Activated CD4-positive, alpha-beta T cell treated with anti-CD3 and anti-CD28 coated beads, Interleukin-2, Interleukin-6, amounts not matched to agents 100 ng/mL and 50 ng/mL, durations not matched to agents 16 hours and 8 hours (primary cell): ENCODE measurements at places on chromosomes 2 and 18.

GRCh38 chr2:143926736-143927135 lies 593.2 kb downstream of the ZEB2 start:
- no peak for DNase-seq

- DNase-seq: peak; percentile 36
These were observed 259.0 kb upstream of the ERBB4 start for GRCh38 chr2:212797484-212798205.

GRCh38 chr18:63523660-63524059 lies 18.5 kb upstream of the SERPINB12 start:
- no peak for DNase-seq

DNA sequence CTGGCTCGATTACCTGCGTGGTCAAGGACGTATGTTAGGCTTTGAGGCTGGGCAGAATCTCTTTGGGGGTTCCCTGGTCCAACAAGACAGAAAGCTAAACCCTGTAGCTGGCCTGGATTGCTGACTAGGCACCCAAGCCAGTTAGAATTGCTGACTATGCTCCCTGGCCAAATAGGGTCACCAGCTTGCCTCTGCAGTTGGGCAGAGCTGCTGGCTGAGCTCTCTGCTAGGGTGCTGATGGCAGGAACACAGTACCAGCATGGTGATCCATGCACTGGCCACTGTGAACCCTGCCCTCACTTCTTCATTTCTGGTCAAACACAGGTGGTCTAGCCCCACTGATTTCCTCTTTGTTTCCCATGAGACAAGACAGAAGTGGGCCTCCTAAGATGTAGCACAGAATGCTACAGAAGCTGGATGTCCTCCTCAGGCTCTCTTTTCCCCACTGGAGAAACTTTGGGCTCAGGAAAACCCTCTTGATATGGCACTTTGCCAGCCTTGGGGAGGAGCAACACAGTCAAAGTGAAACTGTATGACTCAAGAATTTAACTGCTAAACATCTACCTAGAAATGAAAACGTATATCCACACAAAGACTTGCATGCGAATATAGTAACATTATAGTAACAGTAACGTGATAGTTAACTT lies 20.8 kb downstream of the SP140L start:
- DNase-seq: peak; percentile 79

DNA sequence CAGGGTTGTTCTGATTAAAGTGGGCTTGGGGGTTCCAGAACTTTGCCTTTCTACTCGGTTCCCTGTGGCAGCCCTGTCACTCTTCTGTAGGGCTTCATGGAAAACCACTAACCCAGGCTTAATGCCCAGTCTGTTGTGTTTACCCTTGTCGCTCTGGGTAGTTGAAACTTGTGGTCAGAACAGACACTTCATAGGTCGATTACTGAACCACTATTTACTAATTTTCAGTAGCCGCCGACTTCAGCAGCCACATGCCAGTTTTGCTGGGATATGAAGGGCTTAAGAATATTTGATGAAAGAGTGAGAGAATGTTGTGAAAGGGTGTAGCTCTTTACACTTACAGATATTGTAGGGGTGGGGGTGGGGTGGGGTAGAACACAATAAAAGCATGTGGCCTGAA lies 362.3 kb downstream of the RND3 start:
- DNase-seq: no peak

- DNase-seq: no peak
These were observed 154.1 kb upstream of the SPRED2 start for GRCh38 chr2:65586516-65586915.

GRCh38 chr2:46548103-46548486 lies 68.7 kb downstream of the TMEM247 start:
- DNase-seq: no peak
